T47D (cell line): ENCODE measurements at places on chromosomes 3 and 15.

DNA sequence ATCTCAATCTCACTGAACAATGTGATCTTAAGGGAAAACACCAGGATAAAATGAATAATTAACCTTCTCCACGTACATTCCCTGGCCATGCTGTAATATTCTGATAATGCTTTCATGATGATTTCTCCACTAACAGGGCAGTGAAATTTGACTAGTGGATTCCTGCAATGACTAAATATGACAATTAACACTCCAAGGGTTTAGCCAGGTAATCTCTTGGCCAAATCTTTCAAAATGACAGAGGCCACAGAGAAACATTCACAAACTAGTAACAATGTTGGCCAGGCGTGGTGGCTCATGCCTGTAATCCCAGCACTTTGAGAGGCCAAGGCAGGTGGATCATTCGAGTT, 31.7 kb upstream of the ST8SIA2 start:
- DNase-seq, result no peak

- no peak for DNase-seq
Observed at GRCh38 chr3:61704807-61705206, 143.4 kb downstream of the PTPRG start.

DNA sequence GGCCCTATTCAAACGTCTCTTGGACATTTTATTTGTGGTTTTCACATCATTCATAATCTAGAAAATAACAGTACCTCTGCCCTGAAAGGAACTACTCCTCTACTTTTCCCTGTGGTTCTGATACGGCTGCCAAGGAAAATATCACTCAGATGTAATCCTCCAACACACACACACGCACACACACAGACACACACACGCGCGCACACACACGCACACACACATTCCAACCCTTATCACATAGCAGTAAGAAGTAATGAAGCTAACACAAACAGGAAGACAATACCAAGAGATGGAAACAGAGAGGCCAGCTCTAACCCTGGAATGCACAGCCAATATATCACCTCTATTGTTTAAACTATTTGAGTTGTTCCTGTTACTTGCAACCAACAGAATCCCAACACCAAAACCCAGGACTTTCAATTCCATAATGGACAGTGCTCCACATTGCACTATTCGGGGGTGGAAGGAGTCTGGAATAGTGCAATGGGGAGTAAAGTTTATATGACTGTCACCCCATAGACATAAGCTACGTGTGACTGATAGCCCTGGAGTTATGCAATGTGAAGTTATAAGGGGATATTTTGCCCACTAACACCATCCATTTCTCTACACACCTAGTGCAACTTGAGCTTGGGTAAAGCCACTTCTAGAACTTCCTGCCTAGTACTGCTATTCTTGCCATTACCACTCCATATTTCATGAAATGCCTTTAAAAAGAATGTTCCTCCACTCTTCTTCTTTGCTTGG, 71.3 kb upstream of the FNDC3B start:
- DNase-seq, result no peak

GRCh38 chr15:23424111-23424904, 22.7 kb downstream of the GOLGA6L2 start:
- DNase-seq, result no peak

DNA sequence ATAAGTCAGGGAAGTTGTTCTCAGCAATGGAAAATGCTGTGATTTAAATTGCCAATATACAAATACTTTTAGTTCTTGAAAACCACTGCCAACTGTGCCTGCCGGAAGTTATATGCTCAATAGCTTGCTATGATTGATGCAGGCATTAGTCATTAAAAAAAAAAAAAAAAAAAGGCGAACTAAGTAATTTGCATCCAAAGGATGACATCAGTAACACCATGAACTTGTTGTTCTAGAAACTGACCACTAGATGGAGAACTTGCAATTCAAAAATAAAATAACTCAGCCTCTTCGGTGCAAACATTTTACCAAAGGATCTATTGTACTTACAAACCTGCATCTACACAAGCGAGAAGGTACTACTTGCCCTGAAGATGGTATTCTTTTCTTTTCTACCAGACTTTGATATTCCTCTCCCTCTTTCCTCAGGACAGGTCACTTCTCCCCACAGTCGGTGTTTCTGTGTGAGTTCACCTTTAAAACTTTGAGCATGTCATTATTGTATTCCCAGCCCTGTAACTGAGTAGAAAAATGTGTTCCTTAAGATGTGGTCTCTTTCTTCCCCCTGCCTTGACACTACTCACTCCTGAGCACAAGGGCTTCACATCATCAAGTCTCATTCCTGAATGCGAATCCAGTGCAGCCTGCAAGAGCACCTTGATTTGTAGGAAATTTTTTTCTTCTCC, 115.0 kb upstream of the VEPH1 start:
- peak; percentile 81 for DNase-seq
